ENCODE measurements at places on chromosomes 3 and 15.

DNA sequence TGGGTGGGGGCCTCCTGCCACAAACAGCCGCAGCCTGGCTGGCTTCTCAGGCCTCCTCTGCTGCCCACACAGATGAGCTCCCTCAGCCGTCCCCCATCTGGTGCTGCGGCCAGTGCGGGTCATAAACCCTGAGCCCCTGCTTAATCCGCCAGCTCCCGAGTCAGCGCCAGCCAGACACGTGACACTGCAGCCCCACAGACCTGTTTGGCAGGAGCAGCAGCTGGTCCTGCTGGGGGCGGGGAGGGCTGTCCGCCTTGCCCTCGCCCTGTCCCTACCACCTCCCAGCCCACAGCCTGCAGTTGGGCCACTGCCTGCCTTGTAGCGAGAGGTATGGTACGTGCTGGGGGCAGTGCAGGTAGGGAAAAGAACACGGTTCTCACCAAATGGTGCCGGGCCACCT, 86.2 kb downstream of the IQSEC1 start:
- no peak for DNase-seq

DNA sequence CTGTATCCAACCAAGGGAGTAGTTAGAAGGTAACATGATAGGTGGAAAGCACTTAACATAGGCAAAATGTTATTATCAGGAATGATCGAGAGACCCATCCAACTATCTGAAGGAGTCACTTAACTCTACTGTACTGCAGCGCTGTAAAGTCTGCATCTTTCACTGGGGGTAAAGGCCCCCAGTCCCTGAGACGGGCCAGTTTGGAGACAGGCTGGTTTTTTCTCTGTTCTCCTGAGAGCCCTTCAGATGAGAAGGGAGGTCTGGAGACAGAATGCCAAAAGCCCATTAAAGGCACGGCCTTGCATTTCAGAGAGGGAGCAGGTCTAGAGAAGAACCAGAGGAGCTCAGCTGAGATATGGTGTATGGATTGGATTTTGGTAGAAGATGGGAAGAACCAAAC, 71.3 kb upstream of the CGNL1 start:
- DNase-seq, result no peak

DNA sequence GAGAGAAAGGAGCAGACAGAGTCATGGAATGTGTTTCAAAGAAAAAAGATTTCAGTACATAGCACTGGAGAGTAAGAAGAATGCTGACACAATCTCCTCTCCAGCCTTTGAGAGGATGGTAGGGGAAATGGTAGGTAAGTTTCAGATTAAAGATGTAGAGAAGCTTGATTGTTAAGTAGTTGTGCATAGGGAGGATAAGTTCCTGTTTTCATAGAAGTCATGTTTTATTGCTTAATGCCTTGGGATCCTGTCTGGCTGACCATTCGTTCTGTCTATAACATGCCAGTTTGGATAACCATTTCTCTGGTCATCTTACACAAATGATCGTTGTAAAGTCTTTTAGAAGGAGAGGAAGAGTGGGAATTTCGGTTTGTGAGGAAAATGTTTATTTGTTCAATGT, 95.7 kb upstream of the IGSF10 start:
- no peak for DNase-seq

GRCh38 chr3:103295974-103296570, 861.3 kb downstream of the ZPLD1 start:
- no peak for DNase-seq

- DNase-seq, result no peak
Measured at GRCh38 chr3:1766384-1766783, 332.3 kb upstream of the CNTN4 start.

GRCh38 chr15:43440721-43441281, 52.2 kb downstream of the TP53BP1 start:
- peak; percentile 2 for DNase-seq

- DNase-seq, result no peak
Measured at GRCh38 chr3:78900426-78900825, 867.4 kb downstream of the ROBO1 start.

- no peak for DNase-seq
Measured at GRCh38 chr15:27815035-27815434, 284.1 kb downstream of the OCA2 start.

- no peak for DNase-seq
Measured at GRCh38 chr3:178451799-178452198, 84.4 kb upstream of the KCNMB2 start.

DNA sequence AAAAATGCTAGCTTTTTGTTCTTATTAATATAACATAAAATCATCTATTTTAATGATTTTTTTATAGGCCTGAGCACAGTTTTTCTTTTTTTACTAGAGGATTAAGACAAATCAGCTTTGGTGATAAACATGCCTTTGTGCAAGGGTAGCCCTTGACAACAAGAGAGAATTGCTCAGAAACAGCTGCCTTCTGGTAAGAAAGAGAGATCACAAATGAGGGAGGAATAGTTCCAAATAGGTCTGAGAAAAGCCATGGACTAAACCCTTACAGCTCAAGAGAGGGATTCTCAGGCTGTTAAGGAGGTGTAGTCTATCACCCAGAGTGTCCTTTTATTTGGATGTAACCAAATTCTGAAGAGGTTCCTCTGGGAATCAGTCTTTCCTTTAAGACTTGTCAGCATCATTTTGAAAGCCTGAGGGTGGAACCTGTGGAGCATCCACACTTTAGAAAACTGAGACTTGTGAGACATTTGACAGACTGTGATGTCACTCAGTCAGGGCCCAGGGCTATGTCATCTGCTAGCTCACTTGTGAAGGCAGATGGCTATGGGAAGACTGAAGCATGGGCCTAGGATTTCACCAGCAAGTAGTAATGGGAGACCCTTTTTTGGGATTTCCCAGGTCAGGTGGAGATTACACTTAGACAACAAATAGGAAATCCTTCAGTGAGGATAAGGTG, 102.9 kb upstream of the KCNAB1 start:
- no peak for DNase-seq

- no peak for DNase-seq
Measured at GRCh38 chr15:37040072-37040742, 60.1 kb downstream of the MEIS2 start.

DNA sequence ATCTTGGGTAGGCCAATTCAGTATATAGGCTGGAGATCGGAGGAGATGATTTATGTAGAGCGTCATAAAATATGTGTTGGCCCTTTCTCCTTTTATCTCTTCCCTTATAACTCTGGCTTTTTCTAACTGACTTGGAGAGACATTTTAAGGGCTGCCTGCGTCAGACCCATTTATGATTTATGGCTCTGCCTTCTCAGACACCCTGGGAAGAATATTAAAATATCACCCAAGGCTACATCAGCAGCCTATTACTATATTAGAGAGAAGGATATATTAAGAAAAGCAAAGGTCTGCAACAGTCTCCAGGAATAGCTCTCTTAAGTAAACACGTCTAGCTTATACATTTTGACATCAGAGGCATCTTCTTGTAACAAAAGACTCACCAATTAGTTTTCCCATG, 179.4 kb downstream of the SV2B start:
- no peak for DNase-seq

GRCh38 chr15:68526269-68526668, 52.5 kb upstream of the CORO2B start:
- DNase-seq, result no peak

GRCh38 chr3:81716870-81717509, 44.5 kb downstream of the GBE1 start:
- DNase-seq, result no peak

GRCh38 chr3:101077361-101078011, 84.3 kb upstream of the ABI3BP start:
- DNase-seq, result no peak

- no peak for DNase-seq
Measured at GRCh38 chr3:36688815-36689214, 75.5 kb downstream of the DCLK3 start.

DNA sequence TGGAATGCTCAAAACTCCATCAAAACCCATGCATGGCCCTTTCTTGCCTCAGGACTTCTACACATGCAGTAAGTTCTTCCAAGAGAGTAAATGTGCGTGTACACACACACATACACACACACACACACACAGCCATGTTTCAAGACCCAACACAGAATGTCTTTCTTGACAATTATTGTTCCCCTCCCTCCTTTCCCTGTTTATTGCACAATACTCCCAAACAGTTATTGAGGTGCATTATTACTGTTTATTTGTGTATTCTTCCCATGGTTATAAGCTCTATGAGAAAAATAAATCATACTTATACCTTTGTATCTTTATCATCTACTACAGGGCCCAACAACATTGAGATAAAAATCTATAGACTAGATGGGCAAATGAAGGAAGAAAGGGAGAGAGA, 523.8 kb upstream of the NAALADL2 start:
- no peak for DNase-seq

DNA sequence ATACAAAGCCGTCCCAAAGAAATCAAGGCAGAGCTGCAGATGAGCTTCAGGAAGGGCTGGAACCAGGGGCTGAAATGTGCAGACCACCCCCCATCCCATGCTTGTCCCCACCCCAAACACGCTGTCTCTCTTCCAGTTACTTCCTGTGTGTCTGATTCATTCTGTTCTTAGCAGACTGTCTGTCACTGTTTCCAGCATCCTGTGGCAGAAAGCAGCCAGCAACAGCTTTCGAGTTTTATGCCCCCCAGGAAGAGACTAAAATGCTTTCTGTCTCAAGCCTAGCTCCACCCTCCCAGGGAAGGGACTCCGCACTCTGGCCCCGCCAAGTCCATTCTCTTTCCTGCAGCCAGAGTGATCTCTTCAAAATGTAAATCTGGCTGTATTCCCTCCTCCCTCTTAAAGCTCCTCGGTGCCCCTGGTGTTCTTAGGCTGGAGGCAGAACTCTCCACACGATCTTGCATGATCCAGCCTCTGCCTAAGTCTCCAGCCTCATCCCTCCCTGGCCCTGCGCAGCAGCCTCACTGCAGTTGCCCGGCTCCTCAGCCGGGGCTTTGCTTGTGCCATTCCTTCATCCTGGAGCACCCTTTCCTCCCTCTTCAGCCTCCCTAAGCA, 41.5 kb downstream of the HRH1 start:
- no peak for DNase-seq

DNA sequence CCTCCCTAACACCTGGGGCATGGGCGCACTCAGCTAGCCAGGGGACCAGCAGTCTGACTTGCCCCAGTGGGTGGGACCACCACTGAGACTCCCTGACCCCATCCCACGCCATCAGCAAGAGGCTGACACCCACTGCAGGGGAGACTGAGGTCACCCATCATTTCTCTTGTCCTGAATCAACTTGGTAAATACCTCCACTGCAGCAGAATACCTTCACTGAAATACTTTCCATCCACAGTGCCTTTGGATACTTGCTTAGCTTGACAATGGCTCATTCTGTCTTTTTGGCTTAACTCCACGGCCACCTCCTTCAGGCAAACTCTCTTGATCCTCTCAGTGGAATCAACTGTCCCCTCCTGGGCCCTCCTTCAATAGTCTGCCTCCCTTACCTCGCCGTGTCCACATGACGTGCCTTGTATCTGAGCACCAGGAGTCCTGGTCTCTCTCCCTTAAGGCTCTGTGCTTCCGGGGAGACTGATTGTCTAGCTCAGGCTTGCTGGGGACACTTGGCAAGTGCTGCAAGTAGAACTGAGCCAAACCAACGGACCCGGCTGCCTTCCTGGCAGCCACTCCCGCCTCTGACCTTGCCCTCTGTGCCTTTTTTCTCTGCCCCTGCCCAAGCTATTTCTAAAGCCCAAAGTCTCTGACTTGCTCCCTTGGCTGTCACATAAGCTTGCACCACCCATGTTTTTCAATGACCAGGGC, 119.1 kb downstream of the ADCY5 start:
- DNase-seq, result no peak

DNA sequence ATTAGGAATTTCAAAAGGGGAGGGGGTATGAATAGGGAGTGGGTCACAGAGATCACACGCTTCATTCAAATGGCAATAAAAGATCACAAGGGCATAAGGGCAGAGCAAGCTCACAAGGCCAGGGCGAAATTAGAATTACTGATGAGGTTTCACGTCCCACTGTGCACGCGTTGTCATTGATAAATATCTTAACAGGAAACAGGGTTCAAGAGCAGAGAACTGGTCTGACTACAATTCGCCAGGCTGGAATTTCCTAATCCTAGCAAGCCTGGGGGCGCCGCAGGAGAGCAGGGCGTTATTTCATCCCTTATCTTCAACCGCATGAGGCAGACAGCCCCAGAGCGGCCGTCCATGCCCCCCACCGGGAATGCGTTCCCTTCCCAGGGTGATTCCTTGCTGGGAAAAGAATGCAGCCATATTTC, 18.1 kb upstream of the SMCO1 start:
- DNase-seq, result no peak

DNA sequence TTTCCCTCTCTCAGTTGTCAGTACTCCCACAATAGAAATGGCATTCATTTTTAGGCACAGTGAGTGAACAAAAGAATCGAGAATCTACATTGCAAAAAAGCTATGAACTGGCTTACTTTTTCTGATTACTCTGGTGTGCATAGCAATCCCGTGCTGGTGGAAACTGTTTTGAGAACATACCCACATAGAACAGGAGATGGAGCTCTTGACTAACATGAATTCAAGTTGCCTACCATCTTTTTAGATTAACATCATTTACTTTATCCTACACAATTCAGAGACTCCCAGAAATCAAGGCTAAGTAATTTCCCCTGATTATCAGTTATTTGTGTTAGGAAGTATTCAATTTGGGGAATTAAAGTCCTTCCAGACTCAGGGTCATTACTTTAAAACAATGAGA, 326.6 kb downstream of the ARPP21 start:
- no peak for DNase-seq

- no peak for DNase-seq
Measured at GRCh38 chr15:86620157-86620556, 540.5 kb downstream of the AGBL1 start.

- DNase-seq, result no peak
Measured at GRCh38 chr15:51349156-51349844, 7.8 kb downstream of the GLDN start.

- DNase-seq, result peak; percentile 94
Measured at GRCh38 chr15:34342737-34343575, at the start of the genes NOP10 and NUTM1. Gene NOP10, minus strand, starts transcription at chr15:34343136. Its CDS starts 63 bp downstream, at chr15:34343073. Gene NUTM1, plus strand, starts transcription at chr15:34343315. Its CDS starts 382 bp downstream, at chr15:34343697.

- DNase-seq, result no peak
Measured at GRCh38 chr15:71391421-71392088, 276.3 kb downstream of the THSD4 start.

DNA sequence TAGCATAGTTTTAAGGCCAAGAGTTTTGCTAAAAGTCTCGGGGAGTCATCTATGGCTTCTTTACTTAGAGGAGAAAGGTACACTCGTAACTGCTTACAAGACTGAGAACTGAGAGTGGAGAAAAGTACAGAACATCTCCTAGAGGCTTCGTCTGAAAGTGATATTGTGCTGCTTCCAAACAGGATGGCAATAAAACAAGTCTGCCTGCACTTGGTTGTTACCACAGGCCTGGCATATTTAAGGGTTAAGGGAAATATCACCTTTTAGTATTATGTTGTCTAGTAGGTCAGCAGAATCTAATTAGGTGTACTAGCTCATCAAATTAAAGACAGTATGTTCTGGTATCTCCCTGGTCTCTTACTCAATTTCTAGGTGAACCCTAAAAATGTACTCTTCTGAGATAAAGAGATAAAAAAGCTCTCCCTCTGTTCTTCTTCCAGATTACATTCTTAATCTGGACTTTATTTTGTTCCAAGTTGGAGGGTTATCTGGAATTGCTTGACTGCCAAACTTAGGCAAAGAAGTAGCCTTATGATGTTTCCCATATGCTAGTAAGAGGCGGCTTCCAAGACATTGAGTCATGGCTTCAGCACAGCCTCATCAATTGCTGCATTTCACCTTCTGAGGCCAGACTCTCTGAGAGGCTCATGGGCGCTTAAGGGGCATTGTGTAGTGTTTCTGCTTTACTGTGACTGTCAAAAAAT, 181.3 kb downstream of the LSAMP start:
- no peak for DNase-seq
